ENCODE measurements at places on chromosomes 5 and 9.

DNA sequence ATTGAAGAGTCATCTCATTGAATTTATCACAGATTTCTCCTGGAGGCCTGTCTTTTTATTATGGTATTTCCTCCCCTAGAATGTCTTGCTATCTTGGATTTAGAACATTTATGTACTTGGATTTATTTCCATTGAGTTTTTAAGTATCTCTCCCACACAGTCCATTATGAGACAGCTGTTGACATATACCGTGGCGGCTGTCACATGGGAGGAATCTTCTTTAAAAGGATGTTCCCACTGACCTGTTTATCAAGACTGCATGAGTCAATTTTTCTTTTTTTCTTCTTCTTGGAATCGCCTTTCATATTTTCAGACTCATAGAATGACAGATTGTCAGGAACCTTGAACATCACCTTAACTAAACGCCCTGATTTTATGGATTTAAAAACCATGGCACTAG lies 2.9 kb upstream of the CAVIN4 start:
- no peak for DNase-seq

DNA sequence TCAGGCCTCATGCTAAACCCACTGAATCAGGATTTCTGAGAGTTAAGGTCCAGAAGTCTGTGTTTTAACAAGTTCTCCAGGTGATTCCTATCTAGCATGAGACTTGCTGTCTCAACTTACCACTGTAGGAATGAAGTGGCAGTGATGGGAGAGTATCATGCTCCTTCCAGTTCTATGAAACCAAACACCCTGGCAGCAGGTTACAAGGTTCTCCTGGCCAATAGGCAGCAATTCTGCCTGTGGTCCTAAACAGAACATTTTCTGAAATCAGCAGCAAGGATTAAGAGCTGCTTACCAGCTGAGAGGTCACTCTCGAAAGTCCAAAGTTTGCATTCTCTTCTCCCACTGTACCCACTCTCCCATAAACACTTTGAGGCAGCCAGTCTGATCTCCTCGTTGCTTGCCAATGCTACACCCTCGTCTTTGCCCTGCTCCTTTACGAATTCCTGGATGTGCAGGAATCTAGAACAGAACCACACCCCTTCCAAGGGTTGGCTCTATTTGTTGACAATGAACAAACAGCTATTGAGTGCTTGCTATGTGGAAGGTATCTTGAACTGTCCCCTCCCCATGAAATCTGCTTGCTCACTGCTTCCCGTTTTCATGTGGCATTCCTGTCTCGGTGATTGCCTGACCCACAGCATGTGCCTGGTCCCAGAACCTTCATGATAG lies 100.5 kb downstream of the TMEM174 start:
- no peak for DNase-seq

GRCh38 chr5:177232761-177233160 lies 70.8 kb downstream of the RAB24 start:
- no peak for DNase-seq

GRCh38 chr5:16869821-16870796 lies 66.0 kb downstream of the MYO10 start:
- DNase-seq, result no peak

GRCh38 chr9:135146241-135146640 lies 58.8 kb downstream of the OLFM1 start:
- DNase-seq, result no peak

DNA sequence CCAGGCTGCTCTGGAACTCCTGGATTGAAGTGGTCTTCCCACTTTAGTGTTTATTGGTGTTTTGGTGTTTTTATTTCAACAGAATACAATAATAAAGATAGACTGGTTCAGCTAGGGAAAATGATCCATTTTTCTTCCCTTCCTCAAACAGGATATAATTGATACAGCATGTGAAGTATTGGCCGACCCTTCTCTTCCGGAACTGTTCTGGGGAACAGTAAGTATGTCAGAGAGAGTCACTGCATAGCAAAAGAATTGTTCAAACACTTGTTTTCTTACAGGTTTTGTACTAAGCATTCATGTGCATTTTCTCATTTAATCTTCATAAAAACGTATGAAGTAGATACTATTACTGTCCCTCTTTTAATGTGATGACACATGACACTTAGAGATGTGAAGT lies 31.6 kb downstream of the NUP188 start:
- DNase-seq, result no peak

DNA sequence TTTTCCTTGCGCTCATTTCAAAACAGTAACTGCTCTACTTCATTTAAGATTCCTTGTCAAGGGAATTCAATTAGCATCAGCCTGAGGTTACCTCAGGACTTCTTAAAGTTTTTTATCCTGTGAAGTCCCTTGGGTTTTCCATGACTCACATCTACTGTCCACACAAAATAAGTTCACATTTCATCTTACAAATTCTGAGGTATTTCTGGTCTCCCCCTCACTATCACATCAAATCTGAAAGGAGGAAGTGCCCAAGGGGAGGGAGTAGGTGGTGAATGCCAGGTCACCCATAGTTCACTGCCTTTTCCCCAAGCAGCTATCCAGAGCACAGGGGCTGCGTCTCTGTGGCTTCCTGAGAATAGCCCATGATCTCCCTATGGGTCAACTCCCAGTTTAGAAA lies 227.1 kb upstream of the NREP start:
- DNase-seq, result no peak

- peak; percentile 52 for DNase-seq
These were observed 124.8 kb upstream of the RAD23B start for GRCh38 chr9:107158321-107158720.

- DNase-seq, result peak; percentile 5
These were observed 1.5 kb upstream of the RFX3 start for GRCh38 chr9:3526997-3527940.

DNA sequence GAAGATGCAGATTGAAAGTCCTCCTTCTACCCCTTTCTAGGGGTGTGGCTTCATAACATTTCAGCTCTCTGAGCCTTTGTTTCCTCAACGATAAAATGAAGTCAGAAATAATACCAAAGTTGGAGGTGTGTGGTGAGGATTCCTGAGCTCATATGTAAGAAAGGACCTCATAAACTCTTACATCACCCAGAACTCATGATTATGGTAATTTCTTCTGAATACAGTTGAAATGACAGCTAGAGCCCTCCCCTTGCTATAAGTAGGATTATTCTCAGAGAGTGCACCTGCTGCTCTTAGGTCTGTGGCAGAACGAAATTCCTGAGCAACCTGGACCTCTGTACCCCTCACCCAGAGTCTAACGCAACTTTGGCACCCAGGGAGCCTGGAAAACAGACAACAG lies 291.4 kb upstream of the KLF4 start:
- no peak for DNase-seq

DNA sequence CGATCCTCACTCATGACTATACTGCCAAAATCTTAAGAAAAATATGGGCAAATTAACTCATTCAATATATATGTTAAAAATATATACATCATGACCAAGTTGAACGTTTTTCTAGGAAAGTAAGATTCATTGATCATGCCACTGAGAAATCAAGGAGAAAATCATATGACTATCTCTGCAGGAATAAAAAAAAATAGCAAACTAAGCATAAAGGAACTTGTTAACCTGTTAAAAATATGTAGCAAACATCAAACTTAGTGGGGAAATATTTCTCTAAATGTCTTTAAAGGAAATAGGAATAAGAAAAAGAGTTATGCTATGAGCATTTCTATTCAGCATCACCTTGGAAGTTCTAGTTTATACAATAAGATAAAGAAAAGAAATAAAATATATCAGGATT lies 302.4 kb downstream of the GLIS3 start:
- DNase-seq, result no peak

- DNase-seq, result no peak
These were observed 54.5 kb downstream of the ADAM19 start for GRCh38 chr5:157520911-157521703.

DNA sequence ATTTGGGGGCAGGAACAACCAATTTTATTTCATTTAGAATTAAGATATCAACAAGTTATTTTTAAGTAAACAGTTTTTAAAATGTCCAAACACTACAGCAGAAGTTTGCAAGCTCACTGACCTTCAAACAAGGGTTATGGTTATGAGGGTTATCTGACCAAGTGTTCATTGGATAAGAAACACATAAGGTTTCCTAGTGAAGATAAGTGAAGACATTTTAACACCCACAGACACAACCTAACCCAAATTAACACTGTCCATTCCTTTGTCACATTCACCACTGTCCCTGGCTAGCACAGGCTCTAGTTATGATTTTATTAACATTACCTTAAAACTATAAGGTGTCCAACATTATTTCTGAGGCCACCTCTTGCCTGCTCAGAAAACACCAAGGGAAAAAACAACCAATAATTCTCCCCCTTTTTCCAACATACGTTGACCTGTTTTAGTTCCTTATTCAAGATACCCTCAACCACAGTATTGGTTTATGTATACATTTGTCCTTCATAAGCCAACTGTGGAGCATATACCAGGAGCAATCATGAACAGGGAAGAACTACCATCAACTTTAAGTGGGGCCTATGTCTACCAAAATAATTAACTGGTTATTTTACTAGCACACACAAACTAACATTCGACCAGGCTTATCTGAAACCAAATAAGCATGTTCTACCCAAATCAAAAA lies 4.0 kb downstream of the ETF1 start:
- no peak for DNase-seq

- no peak for DNase-seq
These were observed 1.2 kb upstream of the PHAX start for GRCh38 chr5:126599499-126599898.

- DNase-seq, result no peak
These were observed 60.0 kb upstream of the SARDH start for GRCh38 chr9:133798160-133798559.

DNA sequence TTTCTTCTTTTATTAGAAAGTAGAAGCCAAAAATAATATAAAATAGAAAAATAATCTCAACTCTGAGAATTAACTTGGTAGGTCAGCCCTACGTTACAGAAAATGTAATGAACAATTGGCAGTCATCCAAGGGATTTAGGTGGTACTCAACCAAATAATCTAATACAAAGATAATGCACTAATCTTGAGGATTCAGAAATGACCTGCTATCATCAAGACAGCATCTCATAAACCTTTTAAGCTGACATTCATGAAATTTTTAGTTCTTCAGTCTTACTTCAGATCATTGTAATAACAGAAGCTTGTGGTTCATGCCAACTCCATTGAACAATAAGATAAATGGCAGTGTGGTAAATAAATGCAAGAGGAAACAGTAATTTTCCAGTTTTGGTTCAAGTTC lies 1058.0 kb downstream of the MAT2B start:
- no peak for DNase-seq

DNA sequence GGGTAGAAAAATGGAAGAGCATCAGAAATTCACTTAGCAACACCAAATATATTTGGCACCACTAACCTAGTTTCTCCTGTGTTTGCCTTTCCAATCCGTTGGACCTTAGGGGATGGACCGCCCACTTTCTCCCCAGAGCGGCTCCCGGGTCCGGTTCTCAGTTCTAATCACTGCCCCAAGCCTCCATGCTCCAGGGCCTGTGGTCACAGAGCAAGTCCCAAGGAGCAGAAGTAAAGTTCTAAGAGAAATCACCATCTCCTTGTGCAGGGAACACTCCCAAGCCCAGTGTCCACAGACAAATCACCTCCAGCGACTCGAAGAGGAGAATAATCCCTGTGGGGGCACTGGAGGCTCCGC lies 728 bp upstream of the SLC1A1 start:
- DNase-seq, result peak; percentile 18

- no peak for DNase-seq
These were observed 51.5 kb downstream of the CCDC192 start for GRCh38 chr5:127754706-127755105.

GRCh38 chr9:88321764-88322163 lies 66.5 kb upstream of the SPIN1 start:
- DNase-seq, result no peak

DNA sequence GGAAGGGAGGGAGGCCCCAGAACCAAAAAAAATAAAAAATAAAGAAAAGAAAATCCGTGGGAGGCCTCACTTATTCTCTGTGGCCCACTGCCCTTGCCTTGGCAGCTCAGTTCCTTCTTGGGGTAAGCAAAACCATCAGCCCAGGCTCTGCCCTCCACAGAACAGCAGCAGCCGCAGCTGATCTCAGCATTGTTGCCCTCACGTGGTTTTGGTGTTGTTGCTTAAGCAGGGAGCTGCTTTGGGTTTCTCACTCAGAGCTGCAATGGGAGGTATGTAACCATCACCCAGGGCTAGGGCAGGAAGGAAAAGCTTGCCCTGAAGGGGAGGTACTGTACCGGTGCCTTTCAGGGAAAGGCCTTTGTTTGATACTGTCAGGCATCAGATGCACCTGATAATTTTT lies 374.7 kb upstream of the WWC1 start:
- no peak for DNase-seq

Data from HEK293T (cell line).